ENCODE measurements at places on chromosomes 3 and 15.

DNA sequence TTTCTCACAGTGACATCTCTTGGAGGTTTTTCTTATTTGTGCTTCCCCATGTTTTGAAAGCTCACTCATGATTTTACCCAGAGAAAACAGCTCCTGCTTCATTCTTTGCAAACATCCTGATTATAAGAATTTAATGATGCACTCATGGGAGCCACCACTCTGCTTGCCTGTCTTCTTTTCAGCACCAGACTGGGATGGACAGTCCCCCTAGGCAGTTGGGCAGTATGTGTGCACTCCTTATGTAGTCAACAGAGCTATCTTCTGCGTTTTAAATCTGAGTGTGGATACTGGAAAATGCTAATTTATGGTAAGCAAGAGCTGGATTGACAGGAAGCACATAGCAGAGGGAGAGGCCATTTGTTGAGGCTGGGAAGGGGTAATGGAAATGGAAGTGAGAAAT lies 276.1 kb downstream of the AGBL1 start:
- no peak for DNase-seq

GRCh38 chr3:37198996-37199395 lies 24.6 kb upstream of the LRRFIP2 start:
- DNase-seq = no peak

DNA sequence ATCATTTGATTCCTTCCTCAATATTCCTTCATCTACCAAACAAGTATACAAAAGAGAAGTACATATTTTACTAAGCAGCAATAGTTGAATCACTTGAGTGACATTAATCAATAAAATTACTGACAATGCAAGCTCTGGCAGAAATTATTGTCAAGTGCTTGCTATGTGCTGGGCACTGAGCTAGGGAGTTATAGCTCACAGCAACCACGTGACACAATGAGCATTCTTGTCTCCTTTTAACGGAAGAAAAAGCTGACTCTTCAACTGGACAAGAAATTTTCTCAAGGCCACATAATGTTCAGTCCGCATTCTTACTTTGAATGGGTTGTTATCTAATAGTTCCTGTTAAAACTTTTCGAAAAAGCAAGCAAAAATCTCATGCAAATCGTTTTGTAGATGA lies 500.1 kb downstream of the PYDC2 start:
- DNase-seq = no peak

- no peak for DNase-seq
These were observed 28.3 kb upstream of the TBC1D5 start for GRCh38 chr3:17770682-17771081.

DNA sequence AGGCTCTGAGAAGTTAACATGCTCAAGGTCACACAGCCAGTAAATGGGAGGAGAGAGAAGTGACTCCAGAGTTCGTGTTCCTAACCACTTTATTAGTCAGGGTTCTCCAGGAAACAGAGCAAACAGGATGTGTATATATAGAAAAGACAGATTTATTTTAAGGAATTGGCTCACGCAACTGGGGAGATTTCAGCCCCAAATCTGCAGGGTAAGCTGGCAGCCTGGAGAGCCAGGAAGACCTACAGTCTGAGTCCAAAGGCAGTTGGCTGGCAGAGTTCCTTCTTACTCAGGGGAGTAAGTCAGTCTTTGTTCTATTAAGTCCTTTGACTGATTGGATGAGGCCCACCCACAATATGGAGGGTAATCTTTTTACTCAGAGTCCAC lies 118.2 kb upstream of the PROK2 start:
- DNase-seq = no peak

- DNase-seq = no peak
These were observed 39.2 kb upstream of the NMNAT3 start for GRCh38 chr3:139716908-139717485.

DNA sequence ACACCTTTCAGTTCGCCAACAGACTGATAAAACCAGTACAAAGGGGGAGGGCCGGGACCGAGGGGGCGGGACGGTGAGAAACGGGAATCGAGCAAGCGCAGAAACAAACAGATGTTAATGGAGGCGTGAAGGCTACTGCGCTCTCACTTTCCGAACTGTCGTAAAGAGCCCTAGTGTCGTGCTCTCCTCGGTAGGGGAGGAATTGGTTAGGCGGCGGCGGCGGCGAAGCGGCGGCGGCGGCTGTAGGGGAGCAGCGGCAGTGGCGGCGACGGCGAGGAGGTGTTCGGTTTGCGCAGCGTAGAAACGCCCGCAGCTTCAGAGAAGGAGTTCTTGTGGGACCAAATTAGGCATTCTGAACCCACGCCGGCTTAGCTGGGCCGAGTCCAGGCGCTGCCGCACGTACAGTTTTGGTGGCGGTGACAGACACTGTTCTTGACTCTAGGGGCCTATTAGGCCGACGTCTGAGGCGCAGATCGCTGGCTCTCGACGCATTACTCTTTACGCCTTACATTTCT lies at the start of gene RNF111:
Gene RNF111 (plus strand): TSS at position 173 of the 515 bp plus-strand sequence. CDS start 43,160 bp downstream, outside the sequence.
- peak; percentile 95 for DNase-seq
